Cardiac septum (tissue), 1 donor: ENCODE measurements at places on chromosomes 11 and 22.

- DNase-seq: peak; percentile 82
Measured at GRCh38 chr11:126359431-126360048, 4.1 kb downstream of the ST3GAL4 start.

DNA sequence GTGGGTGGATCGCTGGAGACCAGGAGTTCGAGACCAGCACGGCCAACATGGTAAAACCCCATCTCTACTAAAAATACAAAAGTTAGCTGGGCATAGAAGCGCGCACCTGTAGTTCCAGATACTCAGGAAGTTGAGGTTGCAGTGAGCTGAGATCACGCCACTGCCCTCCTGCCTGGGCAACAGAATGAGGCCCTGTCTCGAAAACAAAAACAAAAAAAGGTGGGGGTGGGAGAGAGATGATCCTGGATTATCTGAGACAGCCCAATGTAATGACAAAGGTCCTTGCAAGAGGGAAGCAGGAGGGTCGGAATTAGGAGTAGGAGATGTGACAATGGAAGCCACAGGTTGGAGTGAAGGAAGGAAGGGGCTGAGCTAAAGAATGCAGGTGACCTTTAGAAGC is 87.6 kb upstream of the APOA1 start:
- DNase-seq: no peak

GRCh38 chr22:25221790-25222189 is 2.4 kb downstream of the CRYBB2 start:
- DNase-seq: no peak

DNA sequence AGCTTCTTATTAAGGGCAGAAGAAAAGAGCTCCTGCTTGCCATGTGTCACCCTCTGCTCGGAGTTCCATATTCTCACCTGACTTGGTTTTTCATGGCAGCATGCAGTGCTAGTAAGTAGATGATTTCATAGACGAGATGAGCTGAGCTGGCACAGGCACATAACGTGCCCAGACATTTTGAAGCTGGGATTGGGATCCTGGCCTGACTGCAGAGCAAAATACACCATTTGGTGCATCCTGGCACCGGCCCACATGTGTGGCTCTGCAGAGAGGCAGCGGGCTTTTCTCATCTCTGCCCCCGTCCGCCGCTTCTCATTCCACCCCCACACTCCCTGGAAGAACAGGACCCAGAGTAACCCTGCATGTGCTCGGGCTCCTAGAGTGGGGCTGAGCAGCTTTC is 24.8 kb downstream of the FAM118A start:
- DNase-seq: no peak

DNA sequence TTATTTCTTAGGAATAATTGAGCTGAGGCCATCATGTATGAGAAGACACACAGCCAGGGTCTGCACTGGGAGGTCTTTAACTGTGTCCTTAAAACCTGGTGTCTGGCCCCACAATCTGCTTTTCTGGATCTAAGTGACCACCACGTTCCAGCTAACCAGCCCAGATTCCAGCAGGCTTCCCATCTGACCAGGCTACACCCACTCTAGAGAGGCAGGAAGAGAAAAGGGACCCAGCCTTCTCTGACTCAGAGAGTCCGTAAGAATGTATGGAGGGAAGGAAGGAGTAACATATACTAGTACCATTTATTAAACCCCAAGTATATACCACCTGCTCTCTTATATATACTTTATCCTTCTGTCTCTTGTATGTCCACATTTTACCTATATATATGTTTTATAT is 80.1 kb downstream of the LDLRAD3 start:
- DNase-seq: no peak

GRCh38 chr22:35868938-35869337 is 151.3 kb downstream of the APOL5 start:
- no peak for DNase-seq

- no peak for DNase-seq
Measured at GRCh38 chr11:101441747-101442146, 142.1 kb downstream of the TRPC6 start.

DNA sequence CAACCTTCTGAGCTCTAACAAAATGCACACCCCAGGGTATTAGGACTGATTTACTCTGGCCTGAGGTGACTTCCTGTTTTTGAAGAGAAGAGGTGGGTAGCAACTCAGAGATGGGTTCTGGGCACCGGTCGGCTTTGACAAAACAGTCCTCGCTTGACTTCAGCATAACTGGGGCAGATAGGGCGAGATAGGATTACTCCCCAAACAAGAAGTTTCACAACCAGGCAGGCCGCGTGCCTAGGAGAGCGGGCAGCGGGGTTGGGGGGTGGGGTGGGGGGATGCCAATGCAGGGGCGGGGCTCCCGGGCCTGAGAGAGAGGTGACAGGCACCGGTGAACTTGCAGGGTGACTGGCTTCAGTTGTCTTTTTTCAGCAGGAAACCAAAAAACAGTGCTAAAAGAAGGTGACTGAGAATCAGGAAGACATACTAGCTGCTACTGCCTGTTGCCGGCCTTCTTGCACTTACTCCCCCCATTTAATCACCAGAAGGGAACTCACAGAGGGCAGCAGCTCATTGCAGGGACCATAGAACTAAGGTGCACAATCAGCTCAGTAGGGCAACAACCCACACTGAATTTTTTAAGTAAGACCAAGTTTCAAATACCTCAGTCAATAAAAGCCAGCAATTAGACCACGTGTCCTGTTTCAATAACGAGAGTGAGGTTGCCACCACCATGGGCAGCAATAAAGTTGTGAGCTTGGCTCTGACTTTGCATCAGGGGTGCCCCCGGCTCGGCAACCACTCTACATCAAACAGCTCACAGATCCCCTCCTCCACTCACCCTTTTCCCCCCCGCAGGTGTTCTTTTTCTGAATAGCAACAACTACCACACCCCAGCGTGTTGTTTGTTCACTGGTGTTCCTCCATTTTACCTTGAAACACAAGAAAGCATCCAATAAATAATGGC is 37.2 kb upstream of the ETS1 start:
- DNase-seq: no peak

DNA sequence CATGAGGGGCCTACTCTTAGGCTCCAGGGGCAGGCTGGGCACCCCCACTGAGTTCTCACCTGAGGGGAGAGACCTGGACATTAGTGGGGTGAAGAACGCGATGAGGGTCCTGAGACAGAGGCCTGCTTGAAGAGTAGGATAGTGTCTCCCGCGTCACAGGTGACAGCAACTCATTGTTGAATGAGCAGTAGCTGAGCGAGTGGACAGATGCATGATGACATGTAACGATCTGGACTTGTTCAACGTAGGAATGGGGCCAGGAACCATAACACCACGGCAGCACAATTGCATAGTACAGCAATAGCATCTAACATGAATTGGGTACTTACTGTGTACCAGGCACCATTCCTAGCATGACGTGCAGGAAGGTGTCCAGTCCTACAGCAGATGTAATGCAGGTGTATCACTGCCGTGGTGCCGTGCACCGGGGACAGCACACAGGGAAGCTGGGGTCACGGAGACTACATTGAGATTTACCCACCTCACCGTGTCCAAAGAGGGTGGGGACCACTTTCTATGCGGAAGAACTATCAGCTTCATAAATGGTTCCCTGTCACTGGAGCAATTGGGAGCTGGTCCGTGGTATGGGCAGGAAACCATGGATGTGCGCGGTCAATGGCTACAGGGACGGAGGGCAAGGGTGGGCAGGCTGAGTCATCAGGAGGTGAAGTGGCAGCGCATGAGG is 1019.1 kb downstream of the TBC1D22A start:
- no peak for DNase-seq
